ENCODE measurements at places on chromosomes 2 and 18.
A peak's percentile ranks its signal among the peaks of the same experiment; 100 is the strongest.

- DNase-seq = no peak
Observed at GRCh38 chr2:239947729-239948045, 77.5 kb downstream of the NDUFA10 start.

DNA sequence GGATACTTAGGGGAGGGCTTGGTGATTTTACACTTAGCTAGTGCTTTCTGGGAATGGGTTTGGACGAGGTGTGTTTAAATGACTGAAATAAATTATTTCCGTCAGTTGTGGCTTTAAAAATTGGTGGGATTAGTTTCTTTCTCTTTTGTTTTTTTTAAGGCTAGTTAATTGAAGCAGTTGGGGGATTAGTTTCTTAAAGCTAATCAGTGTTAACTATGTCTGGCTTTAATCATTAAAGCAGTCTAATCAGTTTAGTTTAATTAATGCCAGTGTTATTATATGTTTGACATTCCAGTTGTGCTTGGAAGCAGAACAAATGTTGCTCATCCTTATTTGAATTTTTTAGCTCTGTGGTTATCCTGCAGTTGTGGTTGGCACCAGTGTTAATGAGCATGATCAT lies 10.2 kb downstream of the MTA3 start:
- no peak for DNase-seq

GRCh38 chr18:61851940-61852451 lies 40.8 kb downstream of the RNF152 start:
- DNase-seq = no peak

GRCh38 chr18:63119647-63120046 lies 199.9 kb downstream of the BCL2 start:
- no peak for DNase-seq

DNA sequence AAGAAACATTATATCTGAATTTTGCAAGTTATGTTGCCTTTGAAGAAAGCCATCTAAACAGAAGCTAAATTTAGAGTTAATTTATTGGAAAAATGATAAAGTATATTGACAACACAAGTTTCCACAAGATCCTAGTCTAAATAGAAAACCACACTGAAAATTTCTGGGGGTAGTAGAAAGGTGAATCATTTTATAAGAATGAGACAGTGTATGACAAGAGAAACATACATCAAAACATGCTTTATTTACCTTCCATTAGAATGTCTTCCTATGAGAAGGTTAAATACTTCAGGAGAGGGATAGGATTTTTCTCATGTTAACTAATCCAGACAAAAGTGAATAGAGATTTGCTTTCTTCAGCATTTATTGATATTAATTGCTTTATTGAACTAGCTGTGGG lies 1389.8 kb upstream of the ZEB2 start:
- DNase-seq = no peak

DNA sequence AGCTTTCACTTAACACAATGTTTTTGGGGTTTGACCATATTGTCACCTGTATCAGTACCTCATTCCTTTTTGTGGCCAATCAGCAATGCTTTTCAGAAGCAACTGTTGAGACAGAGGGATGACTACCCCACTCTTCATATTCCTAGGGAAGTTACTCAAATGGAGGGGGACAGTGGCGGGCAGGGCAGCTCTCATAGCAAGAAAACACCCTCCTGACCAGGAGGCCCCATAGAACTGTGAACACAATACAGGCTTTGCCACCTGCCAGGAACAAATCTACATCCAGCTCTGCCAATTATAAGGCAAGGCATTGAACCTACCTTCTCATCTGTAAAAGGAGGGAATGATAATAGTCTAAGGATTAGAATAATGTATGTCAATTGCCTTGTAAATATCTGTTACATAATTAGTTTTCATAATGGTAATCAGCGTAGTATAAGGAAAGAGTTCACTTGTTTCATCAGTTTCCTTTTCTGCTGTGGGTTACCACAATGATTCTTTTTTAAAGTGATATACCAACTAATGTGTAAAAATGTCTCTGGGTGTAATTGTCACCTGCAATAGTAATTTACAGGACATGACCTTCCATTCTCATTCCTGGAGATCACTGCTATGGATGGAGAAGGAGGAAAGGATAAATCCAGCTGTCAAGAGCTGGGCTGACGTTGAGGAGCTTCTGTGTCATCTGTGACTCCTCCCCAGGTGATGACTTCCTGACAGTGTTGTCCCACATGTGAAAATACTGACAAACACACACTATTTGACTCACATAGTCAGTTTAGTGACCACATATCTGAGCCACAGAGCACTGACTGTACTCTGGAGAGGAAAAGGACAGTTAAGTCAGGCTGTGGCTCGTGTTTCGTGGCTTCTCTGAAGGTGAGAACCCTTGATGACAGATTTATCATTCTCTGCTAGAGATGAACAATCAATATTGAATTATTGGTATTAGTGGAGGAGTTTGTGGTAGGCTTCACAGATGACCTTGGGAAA lies 13.5 kb downstream of the ALPK2 start:
- DNase-seq = no peak

DNA sequence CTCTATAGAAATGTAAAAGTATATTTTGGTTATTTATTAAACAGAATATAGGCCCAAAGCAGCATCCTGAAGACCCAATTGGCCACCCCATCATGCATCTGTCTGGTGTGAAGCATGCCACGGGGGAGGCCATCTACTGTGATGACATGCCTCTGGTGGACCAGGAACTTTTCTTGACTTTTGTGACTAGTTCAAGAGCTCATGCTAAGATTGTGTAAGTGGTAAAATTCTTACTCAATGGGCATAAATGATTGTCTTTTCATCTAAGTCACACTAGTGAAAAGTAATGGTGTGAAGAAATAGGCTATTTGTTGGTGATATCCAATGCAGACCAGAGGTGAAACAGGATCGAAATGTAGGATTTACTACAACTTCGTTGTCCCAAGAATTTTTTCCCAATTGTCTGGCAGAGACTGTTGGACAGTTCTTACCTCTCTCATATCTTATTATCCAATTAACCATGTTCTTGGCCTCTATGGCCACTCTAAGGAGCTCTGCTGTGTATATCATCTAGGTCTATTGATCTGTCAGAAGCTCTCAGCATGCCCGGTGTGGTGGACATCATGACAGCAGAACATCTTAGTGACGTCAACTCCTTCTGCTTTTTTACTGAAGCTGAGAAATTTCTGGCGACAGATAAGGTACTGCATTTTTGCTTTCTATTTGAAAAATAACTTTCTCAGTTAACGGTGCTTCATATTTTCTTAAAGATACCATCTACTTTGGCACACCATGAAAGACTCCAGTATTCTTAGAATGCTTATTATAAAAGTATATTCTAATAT lies 35.0 kb downstream of the AOX1 start:
- DNase-seq = no peak

DNA sequence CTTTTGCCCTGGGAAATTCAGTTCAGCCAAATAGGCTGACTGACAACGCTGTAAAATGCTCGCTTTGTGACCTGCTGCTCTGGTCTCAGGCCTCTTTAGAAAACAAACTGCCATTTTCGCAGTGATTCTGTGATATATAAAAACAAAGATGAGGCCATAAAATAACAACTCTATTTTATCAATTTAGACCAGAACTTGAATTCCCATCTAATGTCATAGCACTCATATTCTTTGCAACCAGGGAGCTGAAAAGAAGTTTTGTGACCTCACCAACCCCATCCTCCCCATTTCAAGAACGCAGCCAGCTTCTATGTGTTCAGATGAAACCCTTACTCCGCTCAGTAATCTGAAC lies 40.3 kb downstream of the TCF4 start:
- no peak for DNase-seq

GRCh38 chr2:20516291-20516645 lies 69.4 kb downstream of the RHOB start:
- DNase-seq = no peak

GRCh38 chr18:12026562-12026961 lies 45.3 kb downstream of the IMPA2 start:
- no peak for DNase-seq

- no peak for DNase-seq
Observed at GRCh38 chr2:109632158-109632789, 18.1 kb downstream of the SOWAHC start.

GRCh38 chr2:8548619-8549150 lies 133.2 kb upstream of the ID2 start:
- DNase-seq = peak; percentile 7

DNA sequence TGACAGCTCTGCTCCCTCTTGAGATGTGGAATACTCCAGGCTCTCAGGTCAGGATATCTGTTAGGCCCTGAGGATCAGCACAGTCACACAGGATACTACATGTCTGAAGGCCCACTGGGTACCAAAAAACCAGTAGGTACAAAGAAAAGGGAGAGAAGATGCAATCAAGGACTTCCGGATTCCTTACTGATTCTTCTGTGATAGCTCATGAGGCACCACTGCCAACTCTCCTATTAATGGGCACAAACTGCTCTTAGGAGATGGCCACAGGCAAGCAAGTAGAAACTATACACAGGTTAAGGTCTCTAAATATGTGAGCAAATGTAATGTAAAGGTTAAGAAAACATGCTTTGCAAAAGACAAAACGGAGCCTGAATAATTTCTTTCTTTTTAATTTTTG lies 3.5 kb downstream of the TMEM127 start:
- DNase-seq = no peak

- no peak for DNase-seq
Observed at GRCh38 chr18:45662468-45662867, 47.2 kb downstream of the SLC14A2 start.

DNA sequence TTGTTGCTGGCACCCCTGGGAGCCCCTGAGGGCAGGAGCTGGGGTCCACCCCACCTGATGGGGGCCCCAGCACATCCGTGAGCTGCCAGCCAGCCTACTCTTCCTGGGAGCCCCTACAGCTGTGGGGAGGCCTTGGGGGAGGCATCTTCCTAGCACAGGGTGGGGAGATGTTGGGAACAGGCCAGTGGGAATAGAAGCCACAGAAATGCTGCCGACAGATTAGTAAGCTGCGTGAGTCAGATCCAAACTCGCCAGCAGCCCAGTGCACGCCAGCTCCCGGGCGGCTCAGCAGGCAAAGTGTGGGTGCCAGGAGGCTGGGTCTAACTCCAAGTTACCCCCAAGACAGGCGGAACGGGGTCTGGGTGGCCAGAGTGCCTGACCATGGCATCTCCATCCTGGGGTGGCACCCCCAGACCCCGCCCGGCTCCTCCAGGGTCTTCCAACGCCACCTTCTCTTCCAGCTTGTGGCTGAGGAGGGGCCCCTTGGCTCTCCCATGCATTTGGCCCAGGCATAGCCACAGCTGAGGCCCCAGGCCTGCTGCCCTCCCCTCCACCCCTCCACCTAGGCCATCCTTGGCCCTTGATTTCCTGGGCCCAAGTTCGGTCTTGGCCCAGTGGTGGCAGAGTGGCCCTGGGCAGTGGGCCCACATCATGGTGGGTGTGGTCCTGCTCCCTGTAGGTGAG lies 15.3 kb downstream of the CROCC2 start:
- peak; percentile 37 for DNase-seq

GRCh38 chr2:169961911-169962310 lies 134.7 kb downstream of the UBR3 start:
- DNase-seq = no peak

GRCh38 chr2:30958918-30959265 lies 151.6 kb upstream of the CAPN13 start:
- no peak for DNase-seq

DNA sequence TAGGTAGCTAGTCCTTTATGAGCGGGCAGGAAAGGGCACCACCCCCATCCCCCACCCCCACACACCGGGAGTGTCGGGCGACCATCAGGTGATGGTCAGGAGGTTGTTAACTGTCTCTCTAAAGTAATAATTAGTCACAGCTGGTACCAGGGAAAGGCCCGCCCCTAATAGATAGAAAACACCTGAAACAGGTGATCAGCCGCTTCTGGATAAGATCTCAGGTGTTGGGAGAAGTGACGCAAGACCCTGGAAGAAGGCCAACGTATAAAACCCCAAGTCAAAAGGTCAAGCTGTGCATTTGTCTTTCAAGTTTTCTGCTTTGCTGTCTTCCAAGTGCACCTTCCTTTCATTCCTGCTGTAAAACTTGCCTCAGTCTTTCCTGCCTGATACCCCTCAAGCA lies 59.6 kb upstream of the LINC00305 start:
- no peak for DNase-seq

DNA sequence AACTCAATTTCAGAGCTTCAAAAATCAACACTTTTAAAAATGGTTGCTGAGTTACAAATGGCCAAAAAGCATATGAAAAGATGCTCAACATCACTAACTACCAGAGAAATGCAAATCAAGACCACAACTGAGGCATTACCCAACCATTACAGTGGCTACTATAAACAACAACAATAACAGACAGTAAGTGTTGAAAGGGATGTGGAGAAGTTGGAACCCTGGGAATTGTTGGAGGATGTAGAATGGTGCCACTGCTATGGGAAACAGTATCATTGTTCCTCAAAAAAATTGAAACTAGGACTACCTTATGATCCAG lies 173.3 kb upstream of the SPRED2 start:
- DNase-seq = no peak

- DNase-seq = no peak
Observed at GRCh38 chr2:131394147-131394931, 30.4 kb upstream of the RAB6D start.

DNA sequence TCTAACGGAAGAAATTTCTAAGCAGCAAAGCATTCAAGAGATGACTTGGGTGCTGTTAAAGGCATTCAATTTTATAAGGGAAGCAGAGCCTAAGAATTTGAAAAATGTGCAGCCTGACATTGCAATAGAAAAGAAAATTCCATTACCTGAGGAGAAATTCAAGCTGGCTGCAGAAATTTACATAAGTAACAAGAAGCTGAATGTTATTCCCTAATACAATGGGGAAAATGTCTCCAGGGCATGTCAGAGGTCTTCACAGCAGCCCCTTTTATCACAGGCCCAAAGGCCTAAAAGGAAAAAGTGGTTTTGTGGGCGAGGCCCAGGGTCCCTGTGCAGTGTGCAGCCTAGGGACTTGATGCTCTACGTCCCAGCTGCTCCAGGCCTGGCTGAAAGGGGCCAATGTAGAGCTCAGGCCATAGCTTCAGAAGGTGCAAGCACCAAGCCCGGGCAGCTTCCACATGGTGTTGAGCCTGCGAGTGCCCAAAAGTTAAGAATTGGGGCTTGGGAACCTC lies 306.7 kb downstream of the RDH14 start:
- no peak for DNase-seq

- DNase-seq = no peak
Observed at GRCh38 chr2:102975996-102976975, 214.5 kb downstream of the TMEM182 start.

DNA sequence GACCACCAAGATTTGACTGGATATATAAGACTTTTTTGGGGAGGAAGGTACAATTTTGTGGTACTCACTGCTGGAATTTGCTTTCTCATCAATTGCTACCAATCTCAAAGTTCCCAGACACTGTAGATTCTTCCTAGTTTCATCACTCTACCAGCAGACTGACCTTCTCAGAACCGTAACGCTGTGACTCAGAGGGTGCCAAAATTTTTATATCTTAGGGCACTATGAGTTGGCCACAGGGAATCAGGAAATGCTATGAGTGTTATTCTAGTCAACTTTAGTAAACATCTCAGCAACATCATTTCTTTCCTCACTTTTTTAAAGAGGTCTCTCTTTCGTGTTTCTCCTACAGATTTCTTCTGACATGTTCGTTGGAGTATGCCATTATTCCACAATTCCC lies 499.0 kb downstream of the TMX3 start:
- no peak for DNase-seq

GRCh38 chr18:36650906-36651305 lies 177.9 kb downstream of the TPGS2 start:
- no peak for DNase-seq

- DNase-seq = no peak
Observed at GRCh38 chr2:240030379-240031094, at the start of gene OR6B2. TSS of gene OR6B2 (minus strand) at chr2:240030429. CDS start at chr2:240030429, 0 bp downstream.
